Stimulated activated effector memory CD8-positive, alpha-beta T cell treated with anti-CD3 and anti-CD28 coated beads, Interleukin-12 subunit alpha, Interleukin-12 subunit beta, amount 100 ng/mL, for 72 hours (primary cell): ENCODE measurements at places on chromosomes 12 and 14.

- DNase-seq: no peak
These were observed 40.4 kb upstream of the GTF2A1 start for GRCh38 chr14:81261176-81261575.

DNA sequence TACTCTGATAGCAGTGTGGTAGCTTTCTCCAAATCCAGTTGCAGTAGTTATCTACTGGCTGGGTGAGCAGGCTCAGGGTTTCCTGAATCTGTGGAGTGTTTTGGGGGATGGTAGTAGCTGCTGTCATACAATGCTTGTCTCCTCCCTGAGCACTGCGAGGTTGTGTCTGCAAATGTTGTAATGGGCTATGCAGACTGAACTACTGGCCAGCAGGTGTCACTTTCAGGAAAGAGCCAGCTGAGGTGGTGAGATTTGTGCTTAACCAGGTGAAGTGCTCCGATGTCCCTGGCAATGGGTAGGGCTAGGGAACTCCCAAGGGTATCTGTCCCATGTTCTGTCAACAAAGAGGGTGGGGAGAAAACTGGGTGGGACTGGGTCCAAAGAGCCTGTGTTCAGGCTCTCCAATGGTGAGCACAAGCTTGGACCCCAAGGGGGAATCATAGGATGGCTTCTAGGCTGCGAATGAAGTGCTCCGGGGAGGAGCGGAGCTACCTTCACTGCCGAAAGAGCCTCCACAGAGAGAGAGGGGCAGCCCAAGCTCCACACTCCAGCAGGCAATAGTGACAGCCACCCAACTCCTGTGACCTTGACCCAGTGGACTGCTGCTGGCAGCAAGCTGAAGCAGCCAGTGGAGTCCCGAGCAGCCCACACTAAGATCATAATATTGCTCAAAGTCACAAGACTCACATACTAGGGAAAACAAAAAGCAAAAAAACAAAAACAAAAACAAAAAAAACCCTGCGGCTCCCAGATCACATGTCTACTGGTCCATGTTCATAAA, 1324.0 kb upstream of the USP15 start:
- no peak for DNase-seq

- no peak for DNase-seq
These were observed 4.8 kb downstream of the PPP1R36 start for GRCh38 chr14:64554556-64554955.

DNA sequence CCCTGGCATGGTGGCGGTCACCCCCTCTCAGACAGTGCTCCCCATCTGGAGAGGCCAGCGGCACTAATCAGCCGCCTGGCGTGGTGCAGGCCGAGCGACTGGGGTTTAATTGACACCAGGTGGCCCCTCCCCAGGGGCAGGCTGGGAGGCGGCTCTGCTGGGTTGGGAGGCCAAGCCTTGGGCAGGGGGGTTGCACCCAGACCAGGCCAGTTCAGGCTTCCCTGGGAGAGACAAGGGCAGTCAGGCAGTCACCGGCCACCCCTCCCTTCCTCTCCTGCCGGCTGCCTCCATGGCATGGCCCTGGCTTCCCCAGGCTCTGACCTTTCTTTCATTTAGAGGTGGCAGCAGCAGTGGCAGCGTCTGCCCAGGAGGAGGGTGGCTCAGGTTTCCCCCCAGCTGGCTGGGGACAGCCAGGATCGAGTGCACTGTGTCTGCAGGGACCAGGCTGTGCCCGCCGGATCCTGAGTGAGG, 78.1 kb upstream of the NOS1 start:
- no peak for DNase-seq

DNA sequence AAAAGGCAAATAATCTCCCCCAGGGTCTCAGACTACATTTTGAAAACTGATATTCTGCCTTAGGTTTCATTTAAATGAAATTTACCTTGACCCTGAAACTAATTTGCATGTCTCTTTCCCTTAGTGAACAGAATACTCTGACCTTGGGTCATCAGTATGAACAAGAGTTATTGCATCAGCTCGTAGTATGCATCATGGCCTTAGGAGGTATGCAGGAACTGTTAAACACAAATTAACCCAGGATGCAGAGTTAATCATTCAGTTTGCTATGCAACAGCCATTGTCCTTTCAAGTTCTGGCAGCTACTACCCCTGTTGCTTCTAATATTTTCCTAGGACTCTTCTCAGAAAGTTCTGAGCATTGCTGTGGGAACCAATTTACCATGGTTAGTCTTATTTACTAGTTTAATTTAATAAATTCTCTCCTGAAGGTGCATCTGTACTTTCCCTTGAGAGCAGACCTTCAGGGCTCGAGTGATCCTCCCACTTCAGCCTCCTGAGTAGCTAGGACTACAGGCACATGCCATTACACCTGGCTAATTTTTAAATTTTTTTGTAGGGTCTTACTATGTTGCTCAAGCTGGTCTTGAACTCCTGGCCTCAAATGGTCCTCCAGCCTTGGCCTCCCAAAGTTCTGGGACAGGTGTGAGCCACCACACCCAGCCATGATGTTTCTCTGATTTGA, 126.7 kb downstream of the TTC6 start:
- DNase-seq: no peak

DNA sequence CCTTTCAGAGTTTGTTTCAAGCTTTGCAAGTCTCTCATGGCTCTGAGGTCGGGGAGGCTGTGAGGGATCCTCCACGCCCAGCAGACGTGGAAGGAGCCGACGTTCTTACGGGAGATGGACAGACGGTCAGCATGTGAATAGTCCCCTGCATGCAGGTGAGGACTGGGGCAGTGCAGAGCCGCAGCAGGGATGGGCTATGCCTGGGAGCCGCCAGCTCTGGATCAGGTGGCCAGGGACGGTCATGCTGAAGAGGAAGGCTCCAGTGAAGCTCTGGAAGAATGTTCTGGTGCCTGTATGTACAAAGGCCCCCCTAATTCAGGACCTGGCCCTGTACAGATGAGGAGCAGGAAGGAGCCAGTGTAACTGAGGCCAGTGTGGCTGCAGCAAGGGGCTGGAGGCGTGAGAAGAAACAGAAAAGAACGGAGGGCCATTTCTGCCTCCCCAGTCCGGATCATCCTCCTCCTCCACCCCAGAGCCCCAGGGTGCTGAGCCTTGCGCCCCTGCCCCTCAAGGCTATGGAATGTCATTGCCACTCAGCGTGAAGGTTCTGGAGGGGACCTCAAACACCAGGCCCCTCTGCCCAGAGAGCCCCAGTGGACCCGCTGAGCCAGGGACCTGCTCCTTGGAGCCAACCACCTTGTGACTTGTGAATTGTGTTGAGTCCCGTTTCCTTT, 96.8 kb upstream of the DIO3 start:
- no peak for DNase-seq
